ENCODE measurements at places on chromosomes 1 and 21. TPM values are rescaled to one million over a fixed set of nuclear protein-coding genes. Genes with fewer than 3 reads are reported as not detected.

The TLR5 gene
- 1.7 TPM for total RNA-seq

The KCNC4 gene
- 4.8 TPM for total RNA-seq

The RNF207 gene
- total RNA-seq, result 8.7 TPM

The RNU1-3 gene
- under 0.01 TPM for total RNA-seq

The PROX1 gene
- total RNA-seq, result 14.8 TPM

Measured in occipital lobe (tissue), 3 donors.